AG10803 (cell line): ENCODE measurements at places on chromosomes 1 and 21.

DNA sequence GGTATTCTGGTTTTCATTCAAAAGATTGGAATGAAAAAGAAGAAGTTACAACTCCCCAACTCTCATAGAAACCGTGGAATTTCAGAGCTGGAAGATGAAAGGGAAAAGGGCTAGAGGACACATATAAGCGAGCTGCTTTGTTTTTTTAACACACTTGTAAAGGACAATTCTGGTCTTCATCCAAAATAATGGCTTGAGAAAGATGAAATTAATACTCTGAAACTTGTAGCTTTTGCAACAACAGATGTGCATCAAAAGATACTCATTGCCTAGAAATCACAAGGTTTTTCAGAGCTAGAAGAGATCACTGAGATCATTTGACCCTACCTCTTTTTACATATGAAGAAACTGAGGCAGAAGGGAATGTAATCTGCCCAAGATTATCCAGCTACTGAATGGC lies 25.6 kb downstream of the NR5A2 start:
- DNase-seq: no peak

GRCh38 chr1:214475746-214476145 lies 75.7 kb downstream of the PTPN14 start:
- DNase-seq: no peak

- DNase-seq: no peak
Observed at GRCh38 chr1:201153474-201154388, 543 bp downstream of the TMEM9 start.

- no peak for DNase-seq
Observed at GRCh38 chr1:245465666-245466065, 310.9 kb downstream of the KIF26B start.

GRCh38 chr1:84892705-84893618 lies at the start of gene LPAR3:
Gene LPAR3 (minus strand): TSS chr1:84893206. CDS start chr1:84866120, 27,086 bp downstream.
- DNase-seq: no peak

DNA sequence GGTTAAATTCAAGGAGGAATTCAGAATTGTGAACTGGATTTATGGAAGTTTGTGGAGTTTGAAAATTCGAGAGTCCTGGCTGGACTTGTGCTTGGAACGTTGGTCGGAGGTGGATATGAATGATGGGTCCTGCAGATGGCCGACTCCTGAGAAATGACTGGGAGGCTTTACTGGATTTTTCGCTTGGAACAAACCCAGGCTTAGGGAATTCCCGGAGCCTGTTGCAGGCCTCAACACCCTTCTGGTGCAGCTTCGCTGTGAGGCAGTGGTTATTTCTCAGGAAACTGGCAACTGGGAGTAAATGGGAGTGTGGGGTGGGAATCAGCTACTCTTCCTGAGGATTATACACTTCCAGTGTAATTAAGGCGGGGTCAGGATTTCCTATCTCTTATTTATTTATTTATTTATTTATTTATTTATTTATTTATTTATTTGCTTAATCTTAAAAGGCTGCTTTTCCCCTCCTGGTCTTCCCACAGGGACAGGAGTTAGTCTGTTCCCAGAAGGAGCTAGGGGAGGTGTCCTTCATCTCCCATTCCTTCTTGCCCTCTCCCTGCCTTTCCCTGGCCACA lies 21.1 kb downstream of the MAPKAPK2 start:
- no peak for DNase-seq

GRCh38 chr1:28965271-28965870 lies 51.0 kb downstream of the EPB41 start:
- no peak for DNase-seq
